Colonic mucosa (tissue), 4 donors: ENCODE measurements at places on chromosomes 7 and 10. TPM values are rescaled to one million over a fixed set of nuclear protein-coding genes. Genes with fewer than 3 reads are reported as not detected.

Gene PPP1R9A
- 20.2 TPM for total RNA-seq

Gene MRC1
- total RNA-seq, result 9.2 TPM

Gene MMD2
- total RNA-seq, result not detected

Gene ABCB1
- total RNA-seq, result 22.2 TPM

Gene CALHM1
- total RNA-seq, result not detected

DNA sequence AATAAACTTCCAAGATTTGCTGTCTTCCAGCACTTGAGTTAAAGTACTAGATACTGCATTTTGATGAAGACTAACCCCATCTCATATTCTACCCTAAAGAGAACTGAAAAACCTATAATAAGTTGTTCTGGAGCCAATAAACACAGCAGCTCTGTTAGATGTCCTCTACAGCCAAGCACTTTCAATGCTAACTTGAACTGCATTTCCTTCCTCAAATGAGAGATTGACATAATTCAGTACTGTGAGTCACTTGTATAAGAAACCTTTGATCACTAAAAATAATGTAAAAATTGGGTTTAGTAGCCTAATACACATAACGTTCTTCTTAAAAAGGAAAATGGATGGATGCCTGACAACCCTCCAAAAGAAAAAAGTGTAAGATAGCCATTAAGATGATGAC lies 81.3 kb downstream of the ITGB8 start:
- H3K4me3 ChIP-seq, result no peak overlapping the region
- no peak for DNase-seq
- H3K4me1 ChIP-seq, result no peaks in the 10 kb centered on the region
- H3K36me3 ChIP-seq, result no peaks in the 10 kb centered on the region
- no peak overlapping the region for H3K27ac ChIP-seq

DNA sequence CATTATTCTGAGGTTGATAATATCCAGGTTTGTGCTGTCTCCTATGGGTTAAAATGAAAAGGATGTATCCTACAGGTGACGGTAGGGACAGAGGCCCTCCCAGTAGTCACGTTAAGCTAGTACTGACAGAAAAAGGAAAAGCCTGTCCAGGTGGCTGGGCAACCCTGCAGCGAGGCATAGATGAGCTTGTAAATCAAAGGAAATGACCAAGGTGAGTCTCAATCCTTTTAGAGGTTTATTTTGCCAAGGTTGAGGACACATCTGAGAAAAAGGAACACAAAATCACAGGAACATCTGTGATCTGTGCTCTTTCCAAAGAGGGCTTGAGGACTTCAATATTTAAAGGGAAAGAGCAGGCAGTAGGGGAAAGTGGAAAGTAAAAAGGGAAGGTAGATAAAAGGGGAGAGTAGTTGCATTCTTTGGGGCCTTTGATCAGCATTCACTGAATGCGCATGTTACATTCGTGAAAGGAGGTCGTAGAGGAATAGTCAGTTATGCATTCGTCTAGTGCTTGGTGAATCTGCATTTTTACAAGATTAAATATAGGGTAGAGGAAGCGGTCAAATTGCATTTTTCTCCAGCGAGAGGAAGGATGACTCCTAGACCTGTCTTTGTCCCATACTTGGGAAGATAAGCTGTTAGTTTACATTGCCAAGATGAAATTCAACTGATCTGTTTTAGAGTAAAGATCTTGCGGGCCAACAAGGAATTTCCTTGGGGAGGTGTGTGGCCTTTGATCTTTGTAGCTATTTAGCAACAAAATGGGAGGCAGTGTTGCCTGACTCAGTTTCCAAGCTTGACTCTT lies 884 bp upstream of the GSTO1 start:
- no peak for DNase-seq
- H3K36me3 ChIP-seq, result peaks cover 4% of the 10 kb centered on the region
- H3K4me1 ChIP-seq, result peaks cover 6% of the 10 kb centered on the region

DNA sequence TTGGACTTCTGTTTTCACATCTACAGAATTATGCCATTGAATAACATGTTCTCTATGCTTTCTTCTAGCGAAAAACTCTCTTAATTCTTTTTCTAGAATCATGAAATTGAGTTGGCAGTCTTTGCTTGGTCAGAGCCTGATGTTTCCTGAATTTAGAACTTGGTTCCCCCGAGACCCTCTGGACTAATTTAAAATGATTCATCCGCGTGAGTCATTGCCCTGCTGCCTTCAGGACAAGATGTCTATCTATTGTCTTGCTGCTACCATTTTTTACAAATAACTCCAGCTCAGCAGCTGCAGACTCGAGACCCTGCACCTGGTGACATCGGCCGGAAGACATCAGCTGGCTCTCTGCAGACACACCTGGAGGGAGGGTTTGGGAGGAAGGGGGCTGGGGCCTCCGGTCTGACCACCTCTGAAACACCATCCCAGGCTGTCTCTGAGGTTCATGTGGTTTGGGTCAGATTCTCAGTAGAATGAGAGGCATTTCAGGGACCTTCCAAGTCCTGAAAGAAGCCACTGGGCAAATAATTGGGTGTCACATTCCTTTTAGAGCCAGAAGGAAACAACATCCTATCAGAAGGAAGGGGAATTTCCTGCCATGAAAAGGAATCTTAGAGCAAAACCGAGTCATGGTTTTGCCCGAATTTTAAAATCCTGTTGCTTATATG lies 20.9 kb upstream of the KLF6 start:
- peak overlapping the region; percentile 91 for H3K27ac ChIP-seq
- H3K27me3 ChIP-seq, result no peaks in the 10 kb centered on the region
- H3K4me3 ChIP-seq, result no peak overlapping the region
- no peaks in the 10 kb centered on the region for H3K36me3 ChIP-seq
- no peak for DNase-seq

GRCh38 chr7:107813524-107813923 lies 10.5 kb upstream of the SLC26A3 start:
- no peaks in the 10 kb centered on the region for H3K27me3 ChIP-seq
- H3K36me3 ChIP-seq, result no peaks in the 10 kb centered on the region
- no peaks in the 10 kb centered on the region for H3K4me1 ChIP-seq
- DNase-seq, result no peak
- no peak overlapping the region for H3K4me3 ChIP-seq
- no peak overlapping the region for H3K27ac ChIP-seq

DNA sequence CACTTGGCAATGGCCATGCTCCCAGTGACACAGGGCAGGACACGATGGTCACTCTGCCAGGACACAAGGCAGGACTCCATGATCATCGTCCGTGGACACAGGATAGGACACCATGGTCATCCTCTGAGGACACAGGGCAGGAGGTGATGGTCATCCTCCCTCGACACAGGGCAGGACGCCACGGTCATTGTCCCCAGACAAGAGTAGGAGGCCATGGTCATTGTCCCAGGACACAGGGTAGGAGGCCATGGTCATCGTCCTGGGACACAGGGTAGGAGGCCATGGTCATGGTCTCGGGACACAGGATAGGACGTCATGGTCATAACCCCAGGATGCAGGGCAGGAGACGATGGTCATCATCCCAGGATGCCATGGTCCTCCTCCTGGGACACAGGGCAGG lies 289.2 kb downstream of the TCERG1L start:
- H3K27ac ChIP-seq, result no peak overlapping the region
- H3K27me3 ChIP-seq, result no peaks in the 10 kb centered on the region

GRCh38 chr10:28600056-28600455 lies 67.1 kb downstream of the WAC start:
- no peaks in the 10 kb centered on the region for H3K36me3 ChIP-seq
- H3K4me3 ChIP-seq, result no peak overlapping the region
- no peak overlapping the region for H3K27ac ChIP-seq
- no peaks in the 10 kb centered on the region for H3K27me3 ChIP-seq

- no peaks in the 10 kb centered on the region for H3K4me1 ChIP-seq
- no peak overlapping the region for H3K4me3 ChIP-seq
- H3K27me3 ChIP-seq, result no peaks in the 10 kb centered on the region
These were observed 12.6 kb downstream of the KLLN start for GRCh38 chr10:87850742-87851205.

- H3K27ac ChIP-seq, result no peak overlapping the region
- H3K36me3 ChIP-seq, result no peaks in the 10 kb centered on the region
- H3K4me3 ChIP-seq, result no peak overlapping the region
- H3K27me3 ChIP-seq, result no peaks in the 10 kb centered on the region
- DNase-seq, result no peak
- no peaks in the 10 kb centered on the region for H3K4me1 ChIP-seq
These were observed 43.0 kb upstream of the NMT2 start for GRCh38 chr10:15211464-15211979.

DNA sequence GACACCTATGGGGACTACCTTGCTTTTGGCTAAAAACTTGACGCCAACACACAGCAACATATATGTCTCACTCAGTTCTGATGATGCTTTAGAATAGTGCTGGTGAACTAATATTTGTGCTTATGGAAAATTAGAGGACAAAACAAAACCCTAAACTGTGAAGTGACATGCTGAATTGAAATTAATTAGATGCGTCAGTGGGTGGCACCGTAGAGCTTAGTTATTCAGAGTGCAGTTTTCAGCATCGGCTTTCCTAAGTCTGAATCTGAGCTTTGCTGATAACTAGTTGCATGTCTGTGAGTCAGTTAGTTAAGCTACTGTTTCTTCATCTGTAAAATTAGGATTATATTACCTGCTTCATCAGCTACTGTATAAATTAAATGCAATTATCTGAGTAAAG lies 245.0 kb upstream of the SORCS1 start:
- no peak for DNase-seq
- H3K27me3 ChIP-seq, result no peaks in the 10 kb centered on the region
- no peak overlapping the region for H3K27ac ChIP-seq
- no peaks in the 10 kb centered on the region for H3K36me3 ChIP-seq
- no peaks in the 10 kb centered on the region for H3K4me1 ChIP-seq

DNA sequence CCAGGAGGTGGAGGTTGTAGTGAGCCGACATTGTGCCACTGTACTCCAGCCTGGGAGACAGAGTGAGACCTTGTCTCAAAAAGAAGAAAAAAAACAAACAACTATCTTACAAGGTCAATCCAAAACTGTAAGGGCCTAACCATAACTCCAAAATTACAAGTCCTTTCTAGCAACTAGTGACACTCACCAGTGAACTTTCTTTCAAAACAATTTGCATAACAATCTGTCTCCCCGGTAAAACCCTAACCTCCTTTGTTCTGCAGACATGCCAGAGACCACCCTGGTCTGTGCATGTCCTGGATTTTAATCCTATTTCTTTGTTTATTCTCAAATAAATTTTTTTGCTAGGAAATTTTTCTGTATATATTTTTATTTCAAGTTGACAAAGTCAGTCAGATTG lies 68.1 kb downstream of the EXOC6 start:
- no peaks in the 10 kb centered on the region for H3K27me3 ChIP-seq
- no peak for DNase-seq

GRCh38 chr10:14474656-14475055 lies 143.9 kb upstream of the FRMD4A start:
- H3K27me3 ChIP-seq, result no peaks in the 10 kb centered on the region
- H3K27ac ChIP-seq, result no peak overlapping the region
- DNase-seq, result no peak
- no peak overlapping the region for H3K4me3 ChIP-seq

- H3K4me1 ChIP-seq, result no peaks in the 10 kb centered on the region
- no peak for DNase-seq
- H3K36me3 ChIP-seq, result no peaks in the 10 kb centered on the region
- no peak overlapping the region for H3K4me3 ChIP-seq
These were observed 2.3 kb downstream of the CLEC2L start for GRCh38 chr7:139525750-139526149.

DNA sequence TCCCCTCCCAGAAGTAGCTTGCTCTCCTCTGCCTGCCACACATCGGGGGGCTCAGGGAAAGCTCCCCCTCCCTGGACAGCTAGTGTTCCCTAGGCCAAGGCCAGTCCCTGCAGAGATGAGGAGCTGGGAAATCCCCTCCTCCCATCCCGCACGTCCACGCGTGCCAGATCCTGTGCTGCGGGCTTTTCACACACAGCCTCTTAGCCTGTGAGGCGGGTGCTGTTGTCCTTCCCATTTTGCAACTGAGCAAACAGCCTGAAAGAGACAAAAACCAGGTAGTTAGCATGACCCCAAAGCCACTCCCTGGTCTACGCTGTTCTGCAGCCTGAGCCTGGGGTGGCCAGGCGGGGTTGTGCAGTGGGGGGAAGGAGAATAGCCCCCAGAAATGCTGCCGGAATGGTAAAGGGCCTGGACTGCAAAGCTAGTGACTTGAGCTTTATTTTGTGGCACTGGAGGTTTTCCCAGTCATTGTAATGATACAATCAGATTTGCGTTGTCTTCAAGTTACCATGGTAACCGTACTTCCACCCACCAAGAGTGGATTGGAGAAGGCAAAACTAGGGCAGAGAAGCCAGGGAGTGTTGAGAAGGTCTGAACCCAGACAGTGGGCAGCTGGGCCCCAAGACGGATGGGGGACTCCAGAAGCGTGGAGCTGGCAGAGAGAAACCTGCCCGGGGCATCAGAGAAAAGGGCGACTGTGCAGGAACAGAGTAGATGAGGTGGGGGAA lies 98.6 kb upstream of the KCTD7 start:
- no peak for DNase-seq
- no peak overlapping the region for H3K27ac ChIP-seq
- no peak overlapping the region for H3K4me3 ChIP-seq

- no peaks in the 10 kb centered on the region for H3K36me3 ChIP-seq
- H3K27me3 ChIP-seq, result no peaks in the 10 kb centered on the region
- H3K4me3 ChIP-seq, result no peak overlapping the region
- no peaks in the 10 kb centered on the region for H3K4me1 ChIP-seq
- no peak for DNase-seq
These were observed 73.1 kb downstream of the LANCL2 start for GRCh38 chr7:55438085-55438756.
